ENCODE measurements at places on chromosomes 1 and 21.

GRCh38 chr1:202234331-202235002, 40.9 kb downstream of the LGR6 start:
- DNase-seq, result no peak

DNA sequence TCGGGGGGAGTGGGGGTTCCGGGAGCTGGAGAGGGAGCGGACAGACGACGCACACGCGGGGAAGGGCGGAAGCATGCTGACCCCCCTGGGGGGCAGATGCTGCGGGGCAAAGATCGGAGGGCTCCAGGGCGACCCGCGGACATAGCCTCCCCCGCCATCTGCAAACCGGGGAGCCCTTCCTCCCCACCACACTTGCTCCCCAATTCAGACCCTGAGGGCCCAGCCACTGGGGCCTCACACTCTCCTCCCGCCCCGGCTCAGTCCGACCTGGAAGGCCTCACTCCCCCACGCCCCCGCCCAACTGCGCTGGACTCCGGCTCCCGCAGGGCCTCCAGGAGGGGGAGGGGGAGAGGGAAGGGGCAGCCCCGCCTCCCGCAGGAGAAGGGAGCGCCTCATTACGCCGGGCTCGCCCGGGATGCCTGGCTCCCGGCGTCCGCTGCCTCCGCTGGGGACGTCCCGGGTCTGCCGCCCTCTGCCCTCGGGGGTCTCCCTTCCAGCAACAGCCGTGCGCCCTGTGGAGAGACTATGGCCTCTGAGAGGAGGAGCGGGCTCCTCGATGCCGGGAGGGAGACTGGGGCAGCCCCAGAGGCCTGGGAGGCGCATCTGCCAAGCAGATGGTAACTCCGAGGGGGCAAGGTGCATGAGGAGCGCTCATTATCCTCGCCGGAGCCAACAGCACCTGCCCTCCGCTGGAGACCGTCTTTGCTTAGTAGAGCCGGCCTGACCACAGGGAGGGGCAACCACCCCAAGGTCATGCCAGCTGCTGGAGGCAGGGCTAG, 636 bp upstream of the CAMK2N1 start:
- no peak for DNase-seq

- DNase-seq, result no peak
Measured at GRCh38 chr1:84297546-84298244, 3.8 kb upstream of the SAMD13 start.

- no peak for DNase-seq
Measured at GRCh38 chr1:67732750-67733151, 47.8 kb downstream of the GADD45A start.
